ENCODE measurements at places on chromosomes 3 and 15.

- DNase-seq = no peak
Observed at GRCh38 chr3:47841786-47842349, 38.9 kb downstream of the DHX30 start.

DNA sequence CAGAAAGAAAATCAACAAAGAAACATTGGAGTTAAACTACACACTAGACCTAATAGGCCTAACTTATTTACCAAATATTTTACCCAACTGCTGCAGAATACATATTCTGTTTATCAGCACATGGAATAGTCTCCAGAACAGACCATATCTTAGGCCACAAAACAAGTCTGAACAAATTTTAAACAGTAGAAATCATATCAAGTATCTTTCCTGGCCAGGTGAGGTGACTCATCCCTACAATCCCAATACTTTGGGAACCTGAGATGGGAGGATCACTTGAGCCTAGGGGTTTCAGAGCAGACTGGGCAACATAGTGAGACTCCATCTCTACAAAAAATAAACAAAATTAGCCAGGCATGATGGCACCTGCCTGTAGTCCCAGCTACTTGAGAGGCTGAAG is 18.1 kb upstream of the KPNA4 start:
- no peak for DNase-seq

GRCh38 chr3:50264964-50265485 is 3.9 kb upstream of the SEMA3B start:
- no peak for DNase-seq

GRCh38 chr15:95096651-95097050 is 865.3 kb downstream of the MCTP2 start:
- no peak for DNase-seq

GRCh38 chr3:126992776-126993175 is 9.9 kb downstream of the PLXNA1 start:
- DNase-seq = no peak

- no peak for DNase-seq
Observed at GRCh38 chr3:76352051-76352450, 566.7 kb upstream of the ZNF717 start.

DNA sequence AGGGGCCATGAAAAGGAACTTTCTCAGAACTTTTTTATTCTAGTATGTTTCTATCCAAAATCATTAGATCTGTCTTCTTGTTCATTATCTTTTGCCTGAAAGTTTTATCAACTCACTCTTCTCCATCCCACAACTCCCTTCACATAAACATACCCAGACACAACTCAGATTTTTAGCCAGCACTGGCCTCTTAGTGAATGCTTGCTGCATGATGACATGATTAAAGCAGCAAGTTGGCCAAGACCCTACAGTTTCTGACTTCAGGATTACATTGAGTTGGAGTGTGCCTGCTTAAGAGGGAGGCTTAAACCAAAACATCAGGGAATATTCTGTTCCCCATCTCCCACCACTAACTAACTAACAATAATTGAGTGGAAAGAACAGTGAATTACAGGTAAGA is 38.1 kb downstream of the PLSCR2 start:
- peak; percentile 5 for DNase-seq
